ENCODE measurements at places on chromosomes 7 and 10.

DNA sequence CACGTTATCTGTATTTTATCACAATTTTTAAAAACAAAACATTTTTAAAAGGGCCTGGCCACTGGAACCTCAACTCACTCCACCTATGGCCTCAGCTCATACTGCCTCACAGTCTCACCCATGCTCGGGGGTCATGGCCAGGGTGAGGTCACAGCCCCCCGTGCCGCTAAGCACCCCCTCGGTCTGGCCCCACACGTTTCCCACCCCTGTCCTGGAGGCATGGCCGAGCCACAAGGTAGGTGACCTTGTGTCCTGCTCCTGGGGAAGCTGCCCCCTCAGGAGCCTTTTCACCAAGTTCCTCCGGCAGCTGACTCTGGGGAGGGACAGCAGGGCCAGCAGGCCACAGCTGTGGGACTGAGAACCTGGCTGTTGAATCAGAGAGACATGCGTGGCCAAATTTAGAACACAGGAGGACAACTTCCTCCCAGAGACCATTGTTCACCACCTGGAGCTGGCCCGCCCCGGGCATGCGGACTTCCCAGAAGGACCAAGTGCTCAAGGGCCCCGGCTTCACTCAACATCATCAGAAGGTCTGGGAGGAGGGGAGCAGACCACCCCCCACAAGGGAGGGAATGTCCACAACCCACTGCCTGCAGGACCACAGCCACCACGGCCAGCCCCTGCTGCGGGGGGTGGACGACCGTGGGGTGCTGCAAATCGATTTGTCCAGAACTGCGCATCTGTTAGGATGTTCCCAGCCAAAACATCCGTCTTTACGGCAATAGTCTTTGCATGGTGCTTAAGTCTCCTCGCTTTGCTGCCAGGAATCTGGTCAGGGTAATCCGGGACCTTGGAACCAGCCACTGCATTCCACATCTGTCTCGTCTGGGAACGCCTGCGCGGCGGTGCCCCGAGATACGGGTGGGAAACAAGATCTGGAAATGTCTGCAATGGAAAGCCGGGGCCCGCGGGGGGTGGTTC lies 48.6 kb upstream of the PDGFA start:
- DNase-seq: peak; percentile 79

GRCh38 chr10:131831561-131831960 lies 69.2 kb upstream of the PPP2R2D start:
- no peak for DNase-seq

- DNase-seq: peak; percentile 86
Measured at GRCh38 chr10:30639946-30640786, 10.6 kb upstream of the LYZL2 start.

GRCh38 chr10:88120599-88121333 lies 257.3 kb downstream of the PTEN start:
- DNase-seq: peak; percentile 26

DNA sequence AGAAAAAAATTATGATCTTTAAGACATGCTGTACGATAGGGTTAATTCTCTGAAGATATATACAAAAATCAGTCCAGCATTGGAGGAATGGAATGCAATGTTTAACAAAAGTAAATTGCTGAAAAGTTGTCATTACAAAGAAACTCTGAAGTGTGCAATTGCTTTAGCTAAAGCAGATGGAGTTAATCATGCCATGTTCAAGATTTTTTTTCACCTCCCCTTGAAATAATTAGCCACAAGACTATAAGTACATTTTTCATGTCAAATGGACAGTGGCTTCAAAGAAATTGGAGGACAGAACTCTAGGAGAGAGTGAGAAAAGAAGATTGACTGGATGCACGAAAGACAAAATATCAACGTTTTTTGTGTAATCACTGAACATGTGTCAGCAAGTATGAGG lies 63.1 kb upstream of the MEOX2 start:
- DNase-seq: no peak

- no peak for DNase-seq
Measured at GRCh38 chr7:12287901-12288300, 76.8 kb downstream of the TMEM106B start.

GRCh38 chr10:97217299-97217698 lies 31.5 kb upstream of the SLIT1 start:
- no peak for DNase-seq

DNA sequence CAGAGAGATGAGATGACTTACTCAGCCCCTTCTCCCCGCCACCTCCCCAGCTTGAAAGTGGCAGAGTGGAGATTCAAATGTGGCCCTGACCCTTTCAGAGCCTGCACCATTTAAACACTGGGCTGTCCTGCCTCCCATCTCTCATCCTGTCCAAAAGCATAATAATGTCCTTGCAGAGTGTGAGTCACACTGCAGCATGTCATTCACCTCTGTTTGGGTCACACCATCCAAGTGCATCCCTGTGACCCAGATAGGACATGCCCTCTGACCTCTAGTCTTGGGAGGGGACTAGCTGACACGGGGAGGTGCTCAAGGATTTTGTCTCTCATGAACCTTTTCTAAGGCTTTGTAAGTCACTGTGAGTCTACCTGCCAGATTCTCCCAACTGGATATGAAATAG lies 89.1 kb upstream of the PDCD4 start:
- no peak for DNase-seq

GRCh38 chr10:49165259-49165658 lies 22.9 kb downstream of the TMEM273 start:
- DNase-seq: no peak

GRCh38 chr7:38224392-38224791 lies 46.3 kb downstream of the STARD3NL start:
- no peak for DNase-seq

DNA sequence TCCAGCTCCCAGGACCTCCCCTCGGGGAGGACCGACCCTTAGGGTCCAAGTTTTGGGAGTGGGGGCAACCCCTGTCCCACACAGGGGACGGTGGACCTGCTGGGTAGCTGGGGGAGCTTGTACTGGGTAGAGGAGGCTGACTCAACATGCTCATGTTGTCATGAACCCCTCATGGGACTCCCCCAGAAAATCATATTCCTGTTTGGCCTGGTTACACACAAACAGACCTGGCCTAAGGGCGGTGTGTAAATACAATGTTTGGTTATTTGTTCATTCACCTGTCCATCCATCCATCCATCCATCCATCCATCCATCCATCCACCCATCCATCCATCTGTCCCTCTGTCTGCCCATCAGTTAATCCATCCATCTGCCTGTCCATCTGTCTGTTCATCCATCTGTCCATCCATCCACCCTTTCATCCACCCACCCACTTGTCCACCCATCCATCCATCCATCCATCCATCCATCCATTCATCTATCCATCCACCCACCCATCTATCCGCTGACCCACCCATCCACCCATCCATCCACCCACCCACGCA lies 92.9 kb downstream of the DNAJB6 start:
- DNase-seq: no peak

- DNase-seq: no peak
Measured at GRCh38 chr7:50217401-50217800, 87.1 kb upstream of the IKZF1 start.

DNA sequence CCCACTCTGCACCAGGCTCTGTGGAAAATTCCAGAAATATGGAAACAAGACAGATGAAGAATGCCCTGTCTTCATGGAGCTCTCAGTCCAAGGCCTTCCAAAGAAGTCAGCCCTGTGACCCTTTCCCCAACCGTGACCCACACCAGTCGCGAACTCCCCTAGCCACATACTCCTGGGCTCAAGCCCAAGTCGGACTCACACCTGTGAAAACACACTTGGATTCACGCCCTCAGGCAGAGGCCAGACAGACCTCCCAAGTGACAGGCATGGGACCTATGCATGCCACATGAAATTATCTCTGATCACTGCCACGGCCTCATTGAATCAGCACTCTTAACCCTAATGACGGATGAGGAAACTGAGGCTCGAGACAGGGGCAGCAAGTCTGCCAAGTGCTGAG lies 42.5 kb downstream of the ZCCHC24 start:
- DNase-seq: no peak

DNA sequence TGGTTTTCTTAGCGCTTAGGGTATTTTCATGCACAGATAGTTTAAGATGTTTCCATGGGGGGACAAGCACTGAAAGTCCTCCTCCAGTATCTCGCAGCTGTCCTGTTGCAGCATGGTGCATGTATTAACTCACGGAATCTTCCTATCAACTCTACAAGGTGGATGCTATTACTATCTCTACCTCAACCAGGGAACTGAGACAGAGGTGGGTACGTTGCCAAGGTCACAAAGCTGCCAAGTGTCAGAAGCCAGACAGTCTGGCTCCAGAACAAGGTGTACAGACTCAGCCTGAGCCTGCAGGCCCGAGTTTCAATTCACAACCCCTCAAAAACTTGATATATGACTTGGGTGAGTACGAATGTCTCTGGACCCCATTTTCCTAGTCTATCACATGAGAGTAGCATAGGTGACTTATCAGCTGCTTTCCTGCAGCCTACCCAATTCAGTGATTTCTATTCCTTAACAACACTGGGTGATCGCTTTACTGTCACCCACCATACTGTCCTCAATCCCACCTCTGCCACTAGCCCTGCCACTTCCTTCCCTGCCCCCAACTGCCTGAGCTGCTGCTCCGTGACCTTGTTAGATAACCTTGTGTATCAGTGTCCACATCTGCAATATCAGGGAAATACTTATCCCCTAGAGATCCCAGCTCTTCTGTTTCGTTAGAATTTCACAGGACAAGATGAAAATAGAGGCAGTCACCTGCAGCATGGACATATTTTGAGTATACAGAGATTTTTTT lies 92.1 kb downstream of the ABCC2 start:
- DNase-seq: no peak

- DNase-seq: no peak
Measured at GRCh38 chr7:71132377-71133231, 660 bp downstream of the GALNT17 start.

DNA sequence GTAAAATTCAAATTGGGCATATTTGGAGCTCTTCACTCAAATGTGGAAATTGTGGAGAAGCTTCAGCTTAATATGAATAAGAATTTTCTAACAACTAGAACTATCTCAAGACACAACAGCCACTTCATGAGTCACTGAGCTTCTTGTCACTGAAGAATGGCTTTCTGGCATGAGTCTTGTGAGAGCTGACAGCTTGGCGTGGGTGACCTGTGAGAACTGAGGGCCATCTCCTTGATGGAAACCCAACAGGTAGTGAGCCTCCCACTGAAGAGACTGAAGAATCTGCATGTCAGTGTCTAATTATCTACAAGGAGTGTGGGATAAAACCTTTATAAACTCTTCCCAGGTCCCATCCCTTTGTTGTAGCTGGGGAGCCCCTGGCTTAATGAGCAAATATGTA lies 66.0 kb downstream of the CLEC2L start:
- DNase-seq: no peak

DNA sequence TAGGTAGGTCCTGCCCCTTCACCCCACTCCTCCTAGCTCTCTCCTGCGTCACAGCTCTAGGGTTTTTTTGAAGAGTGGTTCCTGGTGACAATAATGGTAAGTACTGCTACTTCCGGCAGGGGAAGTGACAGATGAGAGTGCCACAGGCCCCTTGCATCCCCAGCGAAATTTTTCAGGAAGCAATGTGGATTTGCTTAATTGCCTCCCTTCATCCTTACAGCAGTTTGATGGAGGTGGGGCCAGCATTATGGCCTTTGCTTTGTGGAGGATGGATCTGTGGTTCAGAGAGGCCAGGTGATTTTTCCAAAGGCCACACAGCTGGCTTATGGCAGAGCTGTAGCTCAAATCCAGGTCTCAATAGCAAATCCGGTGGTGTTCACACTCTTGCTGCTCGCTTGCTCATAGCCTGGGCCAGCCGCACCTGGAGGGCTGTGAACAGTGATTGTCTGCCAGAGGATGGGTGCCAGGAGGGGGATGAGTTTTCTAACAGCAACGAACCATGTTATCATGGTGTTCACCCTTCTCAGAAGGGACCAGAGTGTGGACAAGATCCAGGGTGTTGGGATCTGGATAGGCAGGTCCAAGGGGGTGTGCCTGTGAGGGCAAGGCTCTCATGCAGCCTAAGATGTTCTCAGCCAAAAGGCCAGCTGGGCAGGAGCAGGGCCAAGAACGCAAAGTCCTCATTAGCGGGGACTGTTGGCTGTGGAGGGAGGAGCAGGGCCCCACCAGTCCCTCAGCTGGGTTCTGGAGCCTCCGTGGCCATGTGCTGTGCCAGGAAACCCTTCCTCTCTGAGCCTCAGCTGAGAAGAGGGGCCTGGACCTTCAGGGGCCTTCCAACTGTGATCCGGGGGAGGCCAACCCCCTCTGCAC lies 89.0 kb downstream of the EMX2 start:
- DNase-seq: no peak

- no peak for DNase-seq
Measured at GRCh38 chr7:27895551-27895950, 155.6 kb downstream of the TAX1BP1 start.

DNA sequence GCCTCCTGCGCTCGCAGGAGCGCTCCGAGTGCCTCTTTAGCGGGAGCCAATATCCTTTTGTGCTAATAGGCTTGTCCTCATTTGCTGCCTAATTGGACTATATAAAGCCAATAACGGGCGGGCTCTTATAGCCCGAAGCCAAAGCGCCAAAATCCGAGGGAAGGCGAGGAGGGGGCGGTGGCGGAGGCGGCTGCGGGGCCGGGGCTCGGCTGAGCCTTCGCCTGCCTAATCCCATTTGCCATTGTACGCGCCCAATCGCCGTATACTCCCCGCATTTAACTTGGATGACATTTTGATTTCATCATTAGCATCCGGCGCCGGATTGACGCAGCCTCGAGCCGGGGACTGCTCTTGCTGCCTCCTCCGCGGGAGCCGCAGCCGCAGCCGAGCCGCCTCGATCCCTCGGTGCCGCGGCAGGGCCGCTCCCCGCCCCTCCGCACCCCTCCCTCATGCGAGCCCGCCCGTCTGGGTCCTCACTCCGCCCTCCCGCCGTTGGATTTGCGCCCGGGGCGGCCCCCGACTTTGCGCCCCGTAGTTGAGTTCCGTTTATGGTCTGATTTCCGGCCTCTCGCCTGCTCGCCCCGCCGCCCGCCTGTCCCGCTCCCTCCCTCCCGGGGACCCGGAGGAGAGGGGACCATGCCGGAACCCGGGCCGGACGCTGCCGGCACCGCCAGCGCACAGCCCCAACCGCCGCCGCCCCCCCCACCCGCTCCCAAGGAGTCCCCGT lies at the start of gene HMX3:
TSS of gene HMX3 (plus strand) at position 556 of the 727 bp plus-strand sequence. CDS start at position 637, 81 bp downstream.
- DNase-seq: no peak

GRCh38 chr7:79064187-79064823 lies 389.2 kb downstream of the MAGI2 start:
- peak; percentile 4 for DNase-seq

DNA sequence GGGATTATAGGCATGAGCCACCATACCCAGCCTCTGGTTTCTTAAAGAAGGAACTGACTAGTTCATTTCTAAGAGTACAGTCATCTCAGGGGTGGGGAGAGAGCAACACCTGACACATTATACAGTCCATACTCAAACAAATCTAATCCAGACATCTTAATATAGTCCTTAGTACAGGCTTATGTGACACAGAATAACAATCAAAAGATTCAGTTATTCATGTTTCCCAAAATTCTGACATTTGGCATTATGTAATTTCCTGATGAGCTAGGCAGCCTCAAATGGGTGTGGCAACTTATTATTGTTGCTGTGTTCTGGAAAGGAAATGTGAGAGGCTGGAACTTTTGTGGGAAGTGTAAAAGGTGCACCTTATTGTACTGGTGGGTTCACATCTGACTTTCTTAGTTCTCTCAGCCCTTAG lies 116.3 kb downstream of the WDFY4 start:
- DNase-seq: peak; percentile 16
